Natural killer cell treated with Interleukin-12 subunit alpha and Interleukin-12 subunit beta and Interleukin-15 and Interleukin-18, amount 100 ng/mL, for 72 hours (primary cell): ENCODE measurements at places on chromosomes 3 and 15.

- no peak overlapping the region for H3K4me3 ChIP-seq
- DNase-seq: no peak
- H3K27me3 ChIP-seq: peaks cover 22% of the 10 kb centered on the region
These were observed 10.9 kb upstream of the CRYBG3 start for GRCh38 chr3:97810779-97811390.

- H3K4me1 ChIP-seq: no peaks in the 10 kb centered on the region
- no peak overlapping the region for H3K4me3 ChIP-seq
- H3K36me3 ChIP-seq: no peaks in the 10 kb centered on the region
These were observed 91.3 kb upstream of the SLC25A36 start for GRCh38 chr3:140850210-140850955.

DNA sequence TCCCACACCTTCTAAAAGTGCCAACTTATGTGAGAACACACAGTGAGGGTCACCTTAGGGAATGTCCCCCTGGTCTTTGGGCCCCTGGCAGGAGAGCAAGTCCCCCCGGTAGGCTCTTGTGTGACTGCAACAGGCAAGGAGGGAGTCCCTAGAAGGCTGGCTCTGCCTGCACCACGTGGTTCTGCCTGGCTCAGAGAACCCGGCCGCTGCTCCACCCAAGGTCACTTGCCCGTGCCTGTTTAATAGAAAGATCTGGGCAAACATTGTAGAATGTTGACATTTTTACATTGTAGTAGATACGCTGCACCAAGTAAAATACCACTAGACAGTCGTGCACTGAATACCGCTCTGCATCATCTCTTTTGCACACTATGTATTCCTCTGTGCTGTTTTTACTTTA, 21.9 kb downstream of the GABRA5 start:
- H3K4me3 ChIP-seq: no peak overlapping the region
- peaks cover 15% of the 10 kb centered on the region for H3K27me3 ChIP-seq
- no peak overlapping the region for H3K27ac ChIP-seq
- H3K4me1 ChIP-seq: no peaks in the 10 kb centered on the region

DNA sequence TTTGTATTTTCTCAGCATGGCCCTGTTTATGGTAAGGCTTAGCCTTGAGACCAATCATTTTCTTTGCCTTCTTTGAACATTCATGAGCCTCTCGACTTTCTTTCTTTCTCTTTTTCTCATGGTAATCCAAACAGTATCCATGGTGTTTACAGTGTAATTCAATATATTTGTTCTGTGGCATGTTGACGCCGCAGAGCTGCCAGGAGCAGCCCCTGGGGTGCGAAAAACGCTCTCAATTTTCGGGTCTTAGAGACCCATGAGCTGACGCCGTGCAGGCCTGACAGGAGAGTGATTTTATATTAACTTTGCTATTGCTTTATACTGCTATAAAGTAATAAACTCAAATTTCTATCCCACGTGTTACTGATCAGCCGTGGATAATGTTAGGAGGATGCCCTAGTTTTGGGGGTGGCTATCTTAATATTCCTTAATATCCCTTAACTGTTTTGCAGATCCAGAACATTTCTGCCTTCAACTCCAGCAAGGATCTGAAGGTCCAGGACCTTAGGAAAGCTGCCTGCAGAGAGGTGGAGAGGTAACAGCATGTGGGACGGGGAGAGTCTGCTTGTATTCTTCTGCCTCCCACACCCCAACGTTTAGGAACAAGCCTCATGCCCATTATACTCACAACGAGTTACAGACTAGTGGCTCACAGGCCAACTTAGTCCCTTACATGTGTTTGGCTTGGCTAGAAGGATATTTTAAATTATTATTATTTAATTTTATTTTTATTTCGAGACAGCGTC, 29.3 kb upstream of the MYO1E start:
- H3K4me3 ChIP-seq: no peak overlapping the region
- H3K36me3 ChIP-seq: no peaks in the 10 kb centered on the region
- H3K4me1 ChIP-seq: peaks cover 14% of the 10 kb centered on the region
- H3K27me3 ChIP-seq: peaks cover 31% of the 10 kb centered on the region
- DNase-seq: no peak
- no peak overlapping the region for H3K27ac ChIP-seq

DNA sequence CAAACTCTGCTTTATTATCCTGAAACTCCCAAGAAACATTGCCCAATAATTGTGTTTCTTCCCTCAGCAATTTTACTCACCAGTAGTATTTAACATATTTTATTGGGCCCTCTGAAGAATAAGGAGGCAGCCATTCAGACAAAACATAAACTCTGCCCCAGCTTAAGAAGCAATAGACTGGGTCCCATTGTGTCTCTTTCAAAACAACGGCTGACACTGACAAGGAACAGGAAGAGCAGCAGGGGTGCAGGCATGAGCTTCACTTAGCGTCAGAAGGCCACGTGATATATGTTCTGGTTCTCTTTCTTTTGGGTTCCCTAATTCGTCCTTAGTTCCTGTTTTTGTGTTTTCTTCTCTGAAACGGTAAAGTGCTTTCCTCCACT, 242.3 kb downstream of the FHIT start:
- H3K27ac ChIP-seq: no peak overlapping the region
- H3K27me3 ChIP-seq: no peaks in the 10 kb centered on the region
- H3K36me3 ChIP-seq: no peaks in the 10 kb centered on the region
- H3K4me1 ChIP-seq: no peaks in the 10 kb centered on the region
- H3K4me3 ChIP-seq: no peak overlapping the region

DNA sequence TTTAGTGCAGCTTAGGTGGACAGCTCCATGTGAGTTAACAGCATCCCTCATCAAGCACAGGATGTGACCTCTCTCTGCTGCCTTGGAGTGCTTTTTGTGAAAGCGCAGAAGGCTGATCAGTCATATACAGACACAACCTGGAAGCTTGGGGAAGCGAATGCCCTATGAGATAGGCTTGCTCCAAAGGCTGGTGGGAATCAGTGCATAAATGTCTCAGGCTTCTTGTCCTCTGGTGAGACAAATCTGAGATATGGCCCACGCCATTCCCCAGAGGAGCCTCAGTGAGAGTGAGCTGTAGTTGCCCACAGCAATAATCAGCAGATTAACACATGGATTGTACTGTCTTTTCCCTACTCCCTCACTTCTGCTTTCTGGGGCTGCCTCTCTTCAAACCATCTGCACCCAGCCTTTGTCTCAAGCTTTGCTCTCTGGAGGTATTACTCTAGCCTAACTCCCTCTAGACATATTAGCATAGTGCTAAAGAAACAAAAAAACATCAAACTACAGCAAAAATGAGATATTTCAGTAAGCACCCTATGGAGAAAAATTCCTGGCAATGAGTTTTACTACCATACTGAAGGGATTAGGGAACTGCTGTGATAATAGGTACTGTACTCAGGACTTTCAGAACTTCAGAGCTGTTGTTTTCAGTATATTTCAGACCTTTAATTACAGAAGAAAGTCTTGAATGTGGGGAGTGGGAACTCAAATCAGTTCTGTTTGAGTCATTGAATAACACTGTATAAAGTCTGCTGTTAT, 113.7 kb downstream of the OXSM start:
- H3K36me3 ChIP-seq: no peaks in the 10 kb centered on the region
- no peak overlapping the region for H3K4me3 ChIP-seq
- peaks cover 2% of the 10 kb centered on the region for H3K4me1 ChIP-seq
- DNase-seq: no peak
- H3K27ac ChIP-seq: no peak overlapping the region

GRCh38 chr15:90709278-90709677, 7.9 kb upstream of the BLM start:
- no peaks in the 10 kb centered on the region for H3K27me3 ChIP-seq
- no peak overlapping the region for H3K4me3 ChIP-seq
- H3K36me3 ChIP-seq: no peaks in the 10 kb centered on the region

GRCh38 chr3:151431940-151432339, 28.9 kb downstream of the IGSF10 start:
- no peak overlapping the region for H3K4me3 ChIP-seq
- H3K27me3 ChIP-seq: peaks cover 12% of the 10 kb centered on the region
- H3K27ac ChIP-seq: no peak overlapping the region
- H3K36me3 ChIP-seq: peaks cover 4% of the 10 kb centered on the region
- DNase-seq: no peak

- peaks cover 28% of the 10 kb centered on the region for H3K27me3 ChIP-seq
- H3K4me3 ChIP-seq: no peak overlapping the region
- H3K27ac ChIP-seq: no peak overlapping the region
- H3K4me1 ChIP-seq: no peaks in the 10 kb centered on the region
- DNase-seq: no peak
- no peaks in the 10 kb centered on the region for H3K36me3 ChIP-seq
These were observed 19.0 kb upstream of the SLC25A36 start for GRCh38 chr3:140922634-140923033.

- peaks cover 2% of the 10 kb centered on the region for H3K27me3 ChIP-seq
- no peak for DNase-seq
- no peak overlapping the region for H3K27ac ChIP-seq
- no peak overlapping the region for H3K4me3 ChIP-seq
- no peaks in the 10 kb centered on the region for H3K4me1 ChIP-seq
These were observed 64.8 kb downstream of the RASGRF1 start for GRCh38 chr15:79025802-79026201.

- peaks cover 30% of the 10 kb centered on the region for H3K4me1 ChIP-seq
- peaks cover 2% of the 10 kb centered on the region for H3K27me3 ChIP-seq
- H3K4me3 ChIP-seq: no peak overlapping the region
- DNase-seq: no peak
- no peak overlapping the region for H3K27ac ChIP-seq
These were observed 15.1 kb downstream of the CSPG4 start for GRCh38 chr15:75697523-75697922.

DNA sequence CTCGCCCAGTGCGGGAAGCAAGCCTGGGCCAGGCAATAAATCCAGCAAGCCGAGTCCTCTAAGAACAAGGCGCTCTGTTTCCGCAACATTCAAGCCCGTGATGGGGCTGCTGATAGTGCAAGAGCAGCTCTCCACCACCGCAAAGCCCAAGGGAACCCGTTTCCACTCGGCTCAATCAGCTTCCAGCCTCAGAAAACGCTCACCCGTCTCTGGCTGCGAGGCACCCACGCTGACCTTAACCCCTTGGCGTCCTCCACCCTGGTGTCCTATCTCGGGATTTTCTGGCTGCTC, 17.8 kb downstream of the SPATA12 start:
- no peak overlapping the region for H3K27ac ChIP-seq
- H3K36me3 ChIP-seq: no peaks in the 10 kb centered on the region
- peaks cover 36% of the 10 kb centered on the region for H3K27me3 ChIP-seq
- no peak for DNase-seq
- H3K4me3 ChIP-seq: peak overlapping the region; percentile 36
